Stimulated activated CD4-positive, alpha-beta T cell treated with anti-CD3 and anti-CD28 coated beads, Interleukin-1b, Interleukin-23, amount 100 ng/mL, for 1 hour (primary cell): ENCODE measurements at places on chromosomes 12 and 14.

DNA sequence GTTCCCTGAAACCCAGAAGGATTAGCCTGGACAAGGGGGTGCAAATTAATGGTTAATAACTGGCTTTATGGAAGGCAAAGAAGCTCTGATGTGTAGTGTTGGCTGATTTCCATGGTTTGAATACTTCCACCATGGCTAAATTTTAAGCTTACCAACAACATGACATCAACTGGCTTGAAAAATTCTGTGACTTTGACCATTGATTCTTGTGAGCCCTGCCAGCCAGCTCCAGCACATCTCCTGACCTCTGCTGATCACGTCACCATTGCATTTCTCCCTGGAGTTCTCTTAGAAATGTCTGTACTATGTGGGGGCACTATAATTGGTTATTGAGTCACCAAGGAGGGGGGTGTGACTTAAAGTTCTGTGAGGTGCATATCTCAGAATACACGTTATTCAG is 171.2 kb downstream of the MYRFL start:
- no peak for DNase-seq

GRCh38 chr12:184811-185575 is 29.0 kb downstream of the SLC6A12 start:
- no peak for DNase-seq

GRCh38 chr12:54991991-54992375 is 7.4 kb upstream of the TESPA1 start:
- no peak for DNase-seq

- no peak for DNase-seq
These were observed 899 bp upstream of the KCNH3 start for GRCh38 chr12:49537752-49538509.

DNA sequence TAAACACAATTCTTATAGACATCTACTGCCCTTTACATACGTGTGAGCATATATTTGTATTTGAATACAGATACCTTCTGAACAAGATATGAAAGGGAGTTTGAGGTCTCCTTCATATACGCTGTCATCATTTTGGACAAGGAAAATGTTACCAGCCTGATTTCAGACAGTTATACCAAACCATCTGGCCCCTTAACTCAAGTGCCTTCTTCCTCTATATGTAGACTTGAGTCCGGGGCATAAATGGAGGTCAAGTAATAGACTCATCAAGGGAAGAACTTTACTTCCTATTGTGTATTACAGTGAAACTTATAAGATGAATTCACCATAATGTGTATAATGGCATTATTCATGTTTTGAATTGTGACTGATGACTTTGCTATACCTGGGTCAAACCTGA is 52.2 kb downstream of the FAR2 start:
- no peak for DNase-seq

DNA sequence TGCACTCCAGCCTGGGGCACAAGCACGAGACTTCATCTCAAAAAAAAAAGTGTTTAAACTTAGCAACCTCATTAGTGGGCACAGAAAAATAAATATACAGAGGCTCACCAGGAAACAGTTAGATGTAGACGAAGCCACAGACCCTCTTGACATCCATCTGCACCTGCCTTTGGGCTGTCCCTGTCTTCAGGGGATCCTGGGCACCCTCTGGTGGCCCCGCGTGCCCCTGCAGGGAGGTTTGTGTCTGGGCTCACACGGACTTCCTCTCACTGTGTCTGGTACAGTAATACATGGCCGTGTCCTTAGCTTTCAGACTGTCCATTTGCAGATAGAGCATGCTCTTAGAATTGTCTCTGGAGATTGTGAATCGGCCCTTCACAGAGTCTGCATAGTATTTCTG is 916.5 kb downstream of the TMEM121 start:
- DNase-seq, result no peak

GRCh38 chr12:65900912-65901672 is 76.8 kb downstream of the HMGA2 start:
- no peak for DNase-seq

GRCh38 chr12:5022465-5023061 is 21.1 kb upstream of the KCNA5 start:
- DNase-seq, result no peak

- DNase-seq, result no peak
These were observed 221.8 kb upstream of the ARHGAP5 start for GRCh38 chr14:31855262-31855661.

DNA sequence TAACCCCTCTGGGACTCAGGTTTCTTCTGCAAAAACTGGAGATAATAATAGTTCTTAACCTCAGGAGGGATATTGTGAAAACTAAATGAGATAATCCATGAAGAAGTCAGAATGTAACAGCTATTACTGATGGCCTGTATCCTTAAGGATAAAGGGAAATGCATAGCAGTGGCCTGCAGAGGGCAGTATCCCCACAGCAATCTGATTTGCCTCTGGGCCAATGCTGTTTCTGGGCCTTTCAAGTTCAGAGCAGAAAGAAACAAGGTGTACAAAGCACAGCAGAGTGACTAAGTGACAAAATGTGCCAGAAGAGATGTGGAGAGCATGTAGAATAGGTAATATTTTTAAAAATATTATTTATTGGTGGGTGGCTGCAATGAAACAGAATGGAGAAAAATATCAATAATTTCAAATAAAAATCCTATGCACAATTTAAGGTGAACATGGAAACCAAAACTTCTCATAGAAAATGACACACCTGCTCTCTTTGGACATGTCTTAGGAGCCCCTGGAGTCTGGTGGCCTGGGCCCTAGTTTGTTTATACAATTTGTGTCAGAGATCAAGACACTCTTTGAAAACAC is 90.3 kb downstream of the C12orf75 start:
- DNase-seq, result peak; percentile 39

DNA sequence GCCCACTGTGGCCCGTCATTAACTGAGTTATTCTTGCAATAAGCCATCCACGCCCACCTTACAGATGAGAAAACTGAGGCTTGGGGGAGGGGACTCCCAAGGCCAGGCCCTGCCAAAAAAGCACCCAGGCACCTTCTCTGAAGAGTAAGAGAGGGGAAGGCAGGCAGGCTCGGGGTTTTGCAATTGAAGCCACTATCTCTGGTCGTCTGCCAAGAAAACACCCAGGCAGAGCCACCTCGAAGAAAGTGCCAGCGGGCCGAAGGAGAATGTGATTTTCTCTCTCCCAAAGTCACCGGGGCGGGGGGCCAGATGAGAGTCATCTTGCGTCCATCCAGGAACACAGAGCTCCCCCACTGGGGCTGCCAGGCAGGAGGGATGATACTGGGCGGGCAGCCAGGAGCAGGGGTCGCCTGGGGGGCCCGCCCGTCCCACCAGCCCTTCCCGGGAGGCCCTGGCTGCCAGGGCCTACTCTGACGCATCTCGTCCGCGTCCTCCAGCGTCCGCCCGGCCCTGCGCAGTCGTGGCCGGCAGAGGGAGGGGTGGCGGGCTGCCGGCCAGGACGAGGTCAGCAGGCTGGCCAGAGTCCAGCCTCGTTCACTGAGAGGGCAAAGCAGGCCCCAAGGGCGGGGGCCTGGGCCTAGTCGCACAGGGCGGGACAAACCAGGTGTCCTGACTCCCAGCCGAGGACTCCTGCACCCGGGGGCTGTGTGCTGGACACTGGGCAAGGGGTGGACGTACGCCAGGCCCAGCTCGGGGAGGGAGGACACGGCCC is 74.3 kb downstream of the RFLNA start:
- no peak for DNase-seq

DNA sequence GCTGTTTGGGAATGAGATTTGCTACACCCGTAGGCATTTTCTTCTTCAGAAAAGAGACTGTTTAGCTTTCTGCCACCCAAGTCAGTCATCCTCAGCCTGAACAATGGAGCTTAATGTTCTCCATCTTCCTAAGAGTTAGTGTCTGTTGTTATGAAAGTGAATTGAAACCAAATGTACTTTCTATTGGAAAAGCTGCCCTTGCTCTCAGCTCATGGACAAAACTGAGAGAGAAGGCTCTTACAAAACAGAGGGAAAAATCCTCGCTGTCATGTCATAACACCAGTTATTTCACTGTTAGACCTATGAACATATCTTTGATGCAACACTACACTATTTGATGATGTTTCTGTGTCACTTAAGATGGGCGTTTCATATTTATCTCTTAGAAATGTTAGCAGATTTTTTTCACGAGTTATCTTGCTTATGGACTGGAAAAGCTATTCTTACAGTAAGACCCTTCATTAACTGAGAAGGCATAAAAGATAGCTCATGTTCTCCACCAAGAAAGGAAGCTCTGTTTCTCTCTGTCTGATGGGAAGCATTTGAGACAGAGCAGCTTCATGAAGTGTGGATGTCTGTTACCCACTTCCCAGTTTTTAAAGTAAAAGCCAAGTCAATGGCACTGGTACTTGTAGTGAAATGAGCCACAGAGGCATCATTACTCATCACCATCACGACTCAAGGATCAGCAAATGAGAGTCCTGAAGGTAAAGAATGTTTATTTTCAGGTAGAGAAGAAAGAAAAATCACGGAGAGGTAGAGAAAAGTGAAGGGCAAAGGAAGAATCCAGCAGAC is 483.9 kb downstream of the ZFP36L1 start:
- DNase-seq, result no peak

DNA sequence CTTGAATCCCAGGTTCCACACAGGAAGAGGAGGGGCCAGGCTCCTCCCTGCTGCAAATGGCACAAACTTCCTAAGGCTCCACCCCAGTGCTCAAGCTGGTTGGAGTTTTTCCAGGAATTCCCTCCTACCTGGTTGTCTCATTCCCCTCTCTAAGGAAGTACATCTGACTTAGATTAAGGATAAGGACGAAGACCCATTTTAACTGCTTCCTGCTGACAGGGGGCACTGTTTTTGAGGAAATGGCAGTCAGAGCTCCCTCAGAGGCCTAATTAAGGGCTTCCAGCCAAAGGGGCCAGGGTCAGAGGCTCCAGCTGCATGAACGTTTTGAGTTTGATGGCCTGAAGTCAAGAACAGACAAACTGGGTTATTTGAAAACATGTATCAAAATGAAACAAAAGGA is 1084.7 kb downstream of the SLC6A15 start:
- no peak for DNase-seq

GRCh38 chr14:92726135-92726932 is 22.1 kb downstream of the LGMN start:
- no peak for DNase-seq

- no peak for DNase-seq
These were observed 260.2 kb downstream of the BMP4 start for GRCh38 chr14:53696217-53696965.

- no peak for DNase-seq
These were observed 407.4 kb upstream of the PRICKLE1 start for GRCh38 chr12:42996869-42997431.

GRCh38 chr12:79886917-79887519 is 47.9 kb downstream of the PPP1R12A start:
- DNase-seq, result no peak

GRCh38 chr14:72880164-72880563 is 13.7 kb downstream of the DPF3 start:
- no peak for DNase-seq

GRCh38 chr12:92784797-92785562 is 82.2 kb downstream of the PLEKHG7 start:
- no peak for DNase-seq

DNA sequence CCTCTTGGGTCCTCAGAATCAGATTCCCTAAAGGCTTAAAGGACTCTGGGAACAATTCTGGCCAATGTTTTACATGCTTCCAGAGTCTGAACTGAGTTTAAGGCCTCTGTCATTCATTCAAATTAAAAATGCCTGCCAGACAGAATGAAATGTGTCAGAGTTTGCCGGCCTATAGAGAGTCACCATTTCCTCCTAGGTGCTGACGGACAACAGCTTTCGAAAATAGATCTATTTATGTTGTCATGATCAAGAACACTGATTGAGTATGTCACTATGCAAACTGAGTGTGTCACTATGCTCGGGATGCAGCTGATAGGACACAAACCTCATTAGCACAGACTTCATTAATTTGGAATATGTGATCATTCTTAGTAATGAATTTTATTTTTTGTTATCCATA is 151.4 kb upstream of the TMCC3 start:
- no peak for DNase-seq

- DNase-seq, result no peak
These were observed 108.6 kb downstream of the EGLN3 start for GRCh38 chr14:33842299-33842698.

DNA sequence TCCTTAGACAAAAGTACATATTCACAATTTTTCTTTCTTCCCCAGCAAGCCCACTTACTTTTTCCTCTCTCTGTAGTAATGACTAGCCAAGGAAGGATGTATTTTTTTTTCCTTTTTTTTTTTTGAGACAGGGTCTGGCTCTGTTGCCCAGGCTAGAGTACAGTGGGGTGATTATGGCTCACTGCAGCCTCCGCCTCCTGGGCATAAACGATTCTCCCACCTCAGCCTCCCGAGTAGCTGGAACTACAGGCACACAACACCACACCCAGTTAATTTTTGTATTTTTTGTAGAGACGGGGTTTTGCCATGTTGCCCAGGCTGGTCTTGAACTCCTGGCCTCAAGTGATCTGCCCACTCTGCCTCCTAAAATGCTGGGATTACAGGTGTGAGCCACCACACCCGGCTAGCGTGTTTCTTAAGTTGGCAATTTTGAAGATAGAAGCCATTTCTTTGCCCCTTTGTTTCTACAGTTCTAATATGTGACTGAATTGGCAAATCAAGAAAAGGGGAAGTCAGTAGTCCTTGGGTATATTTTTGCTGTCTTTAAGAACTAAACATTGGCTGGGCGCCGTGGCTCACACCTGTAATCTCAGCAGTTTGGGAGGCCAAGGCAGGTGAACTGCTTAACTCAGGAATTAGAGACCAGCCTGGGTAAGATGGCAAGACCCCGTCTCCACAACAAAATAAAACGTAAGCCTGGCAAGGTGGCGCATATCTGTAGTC is 3.2 kb upstream of the NACA start:
- DNase-seq, result no peak

- DNase-seq, result no peak
These were observed 10.1 kb downstream of the ISM2 start for GRCh38 chr14:77488558-77488957.

- DNase-seq, result no peak
These were observed 18.0 kb downstream of the IGF1 start for GRCh38 chr12:102462386-102462785.

- DNase-seq, result no peak
These were observed 667.6 kb upstream of the TBX3 start for GRCh38 chr12:115351514-115352077.

DNA sequence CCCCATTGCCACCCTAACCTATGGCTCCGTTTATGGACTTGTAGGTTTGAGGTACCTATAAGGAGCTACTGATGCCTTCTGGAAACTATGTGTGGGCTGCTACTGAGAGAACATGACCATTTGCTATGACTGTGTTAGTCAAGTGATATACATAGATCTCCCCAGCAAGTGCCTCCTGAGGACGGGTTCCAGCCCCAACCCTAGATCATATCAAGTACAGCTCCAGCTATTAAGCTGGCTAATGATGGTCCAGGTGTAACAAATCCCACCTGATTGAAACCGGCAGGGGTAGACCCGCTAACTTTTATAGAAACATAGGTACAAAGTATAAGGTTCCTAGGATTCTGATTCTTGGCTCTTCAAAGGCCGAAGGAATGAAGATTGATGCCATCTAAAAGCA is 23.7 kb downstream of the NINJ2 start:
- DNase-seq, result no peak

GRCh38 chr12:12474471-12474928 is 88.2 kb downstream of the DUSP16 start:
- no peak for DNase-seq
